Activated T-cell treated with anti-CD3 and anti-CD28 coated beads, Interleukin-2, amount 50 U/mL, for 72 hours (primary cell): ENCODE measurements at places on chromosomes 4 and X.

DNA sequence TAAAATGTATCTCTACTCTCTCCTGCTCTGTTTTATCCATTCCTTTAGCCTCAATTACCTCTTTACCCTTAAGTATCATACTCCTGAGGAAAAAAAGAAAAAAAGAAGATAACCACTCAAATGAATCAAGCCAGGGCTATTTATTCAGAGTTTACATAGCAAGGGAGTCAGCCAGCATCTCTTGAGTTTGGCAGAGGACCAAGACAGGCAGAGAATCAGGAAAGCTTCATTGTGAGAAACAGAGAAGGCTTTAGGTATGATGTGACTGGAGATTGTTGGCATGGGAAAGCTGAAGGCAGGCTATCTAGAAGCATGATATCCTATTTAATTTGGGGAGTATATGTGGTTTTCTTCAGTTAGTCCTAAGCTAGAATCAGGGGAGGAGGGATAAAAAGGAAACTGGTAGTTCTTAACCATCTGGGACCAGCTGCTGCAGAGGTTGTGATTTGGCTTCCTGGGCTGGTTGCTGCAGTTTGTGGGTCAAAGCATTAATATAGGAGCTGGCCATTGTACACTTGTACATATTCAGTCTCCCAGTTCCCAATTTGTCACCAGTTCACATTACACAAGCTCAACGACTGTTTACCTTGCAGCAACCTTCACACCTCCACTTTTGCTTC lies 11.2 kb downstream of the APELA start:
- no peak overlapping the region for H3K4me3 ChIP-seq
- peaks cover under 1% of the 10 kb centered on the region for H3K36me3 ChIP-seq
- no peak overlapping the region for H3K27ac ChIP-seq
- DNase-seq: no peak

DNA sequence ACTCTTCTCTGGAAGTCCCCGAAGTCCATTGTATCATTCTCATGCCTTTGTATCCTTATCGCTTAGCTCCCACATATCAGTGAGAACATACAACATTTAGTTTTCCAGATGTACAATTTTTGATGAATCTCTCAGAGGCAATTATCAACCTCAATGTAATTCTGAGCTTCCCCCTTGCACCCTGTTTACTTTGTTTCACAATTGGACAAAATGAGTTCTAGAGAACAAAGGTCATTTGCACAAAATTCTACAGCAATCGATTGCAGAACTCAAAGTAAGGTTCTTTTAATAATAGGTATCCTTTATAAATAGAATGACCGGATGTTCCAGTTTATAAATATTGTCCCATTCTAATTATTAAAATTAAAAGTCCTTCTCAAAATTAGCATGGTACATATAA lies 79.3 kb downstream of the SLC16A2 start:
- H3K36me3 ChIP-seq: peaks cover 2% of the 10 kb centered on the region
- peaks cover 29% of the 10 kb centered on the region for H3K27me3 ChIP-seq
- no peak overlapping the region for H3K27ac ChIP-seq
- no peaks in the 10 kb centered on the region for H3K4me1 ChIP-seq

GRCh38 chr4:22201256-22201655 lies 252.7 kb upstream of the KCNIP4 start:
- H3K4me1 ChIP-seq: no peaks in the 10 kb centered on the region
- H3K27me3 ChIP-seq: no peaks in the 10 kb centered on the region
- no peaks in the 10 kb centered on the region for H3K36me3 ChIP-seq
- DNase-seq: no peak
- H3K27ac ChIP-seq: no peak overlapping the region

DNA sequence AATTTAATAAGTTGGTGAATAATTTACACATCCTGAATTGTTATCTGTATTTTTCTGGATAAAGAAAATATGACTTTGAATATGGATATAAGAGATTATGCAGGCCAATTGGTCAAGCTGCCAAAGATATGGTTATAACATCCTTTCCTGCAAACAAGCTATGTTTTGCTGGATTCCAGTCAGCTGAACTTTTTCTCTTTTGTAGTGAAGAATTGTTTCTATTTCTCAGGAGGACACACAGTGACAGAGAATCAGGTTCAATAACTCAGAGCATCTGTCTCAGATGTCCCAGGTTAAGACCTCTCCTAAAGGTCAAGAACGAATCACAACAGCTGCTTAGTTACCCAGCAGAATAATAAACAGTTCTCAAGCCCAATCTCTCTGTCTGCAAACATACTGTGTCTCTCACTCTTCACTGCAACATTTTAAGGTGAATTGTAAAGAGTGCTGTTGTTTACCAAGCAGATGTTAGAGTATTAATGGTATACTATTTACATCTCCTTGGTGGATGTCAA lies 189.5 kb upstream of the ANKRD50 start:
- no peak overlapping the region for H3K27ac ChIP-seq
- H3K4me1 ChIP-seq: no peaks in the 10 kb centered on the region
- H3K36me3 ChIP-seq: no peaks in the 10 kb centered on the region
- H3K27me3 ChIP-seq: no peaks in the 10 kb centered on the region
- H3K4me3 ChIP-seq: no peak overlapping the region

DNA sequence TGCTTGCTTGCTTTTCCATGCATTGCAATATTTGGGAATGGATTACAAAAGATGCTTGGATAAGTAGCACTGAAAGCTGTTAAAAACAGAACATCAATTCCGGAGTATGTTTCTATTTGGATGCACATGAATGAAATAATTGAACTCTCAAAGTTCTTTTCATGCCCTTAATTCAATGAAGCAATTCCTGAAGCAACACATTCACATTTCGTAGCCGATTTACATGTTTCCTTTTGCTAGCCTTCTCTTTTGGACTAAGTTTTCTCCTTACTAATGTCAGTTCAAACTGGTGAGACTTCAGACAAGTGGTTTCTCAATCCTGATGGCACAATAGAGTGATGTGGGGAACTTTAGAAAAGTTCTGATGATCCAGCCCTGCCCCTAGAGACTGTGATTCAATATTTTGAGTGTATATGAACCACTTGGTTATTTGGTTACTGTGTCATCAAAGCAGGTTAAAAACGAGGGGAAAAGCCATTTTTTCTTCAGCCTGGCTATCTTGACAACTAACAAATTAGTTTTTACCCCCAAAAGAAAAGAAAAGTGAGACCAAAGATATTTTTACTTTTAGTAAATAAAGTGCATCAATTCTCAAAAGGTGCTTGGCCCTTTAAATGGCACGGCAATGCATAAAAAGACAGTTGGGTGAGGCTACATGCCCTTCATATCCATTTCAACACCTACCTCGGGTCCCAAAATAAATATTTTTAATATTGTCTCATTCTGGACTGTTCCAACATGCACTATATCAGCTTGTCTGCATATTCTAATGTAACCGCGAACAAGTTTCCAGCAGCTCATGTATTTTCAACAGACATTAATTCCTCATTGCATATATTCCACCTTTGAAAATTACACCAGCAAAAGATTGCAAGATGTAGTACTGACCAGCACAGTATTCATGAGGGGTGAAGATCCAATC lies 90.1 kb upstream of the RPL34 start:
- H3K4me1 ChIP-seq: peaks cover 66% of the 10 kb centered on the region
- H3K4me3 ChIP-seq: peak overlapping the region; percentile 16
- DNase-seq: no peak
